ENCODE measurements at places on chromosomes 6 and 20.

GRCh38 chr20:19284400-19285178 is 72.1 kb downstream of the SLC24A3 start:
- H3K4me3 ChIP-seq, result no peak overlapping the region
- no peaks in the 10 kb centered on the region for H3K27me3 ChIP-seq
- no peaks in the 10 kb centered on the region for H3K36me3 ChIP-seq
- H3K4me1 ChIP-seq, result no peaks in the 10 kb centered on the region

DNA sequence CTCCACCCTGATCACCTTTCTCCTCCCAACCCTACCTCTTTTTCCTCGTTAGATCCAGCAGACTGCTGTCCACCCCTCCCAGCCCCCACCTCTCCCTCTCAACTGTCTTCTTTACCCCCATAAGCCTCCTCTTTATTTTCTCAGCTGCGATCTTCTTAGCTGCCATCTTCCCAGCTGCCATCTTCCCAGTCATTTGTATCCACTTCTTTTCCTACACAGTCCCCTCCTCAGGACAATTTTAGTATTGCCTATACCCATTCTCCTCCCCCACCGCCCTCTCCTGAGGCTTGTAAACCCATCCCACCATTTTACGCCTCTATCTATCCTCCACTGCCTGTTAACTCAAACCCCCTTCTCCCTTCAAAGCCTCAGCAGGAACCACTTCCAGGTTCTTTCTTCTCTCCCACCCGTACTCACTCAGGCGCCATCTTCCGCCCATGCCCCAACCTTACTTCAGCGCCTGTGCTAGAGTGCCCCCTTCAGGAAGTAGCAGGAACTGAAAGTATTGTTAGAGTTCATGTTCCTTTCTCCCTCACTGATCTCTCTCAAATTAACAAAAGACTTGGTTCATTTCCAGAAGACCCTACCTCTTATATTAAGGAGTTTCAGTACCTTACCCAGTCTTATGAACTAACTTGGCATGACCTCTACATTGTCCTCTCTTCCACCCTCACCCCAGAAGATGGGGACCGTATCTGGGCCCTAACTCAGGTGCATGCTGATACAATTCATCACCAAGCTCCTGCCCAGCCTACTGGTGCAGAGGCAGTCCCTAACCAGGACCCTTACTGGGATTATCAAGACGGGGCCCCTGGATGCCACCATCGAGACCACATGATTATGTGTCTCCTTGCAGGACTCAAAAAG is 236.0 kb downstream of the ADGRG6 start:
- H3K4me1 ChIP-seq, result no peaks in the 10 kb centered on the region
- no peak for DNase-seq
- H3K36me3 ChIP-seq, result no peaks in the 10 kb centered on the region
- no peak overlapping the region for H3K4me3 ChIP-seq
- H3K27ac ChIP-seq, result no peak overlapping the region

DNA sequence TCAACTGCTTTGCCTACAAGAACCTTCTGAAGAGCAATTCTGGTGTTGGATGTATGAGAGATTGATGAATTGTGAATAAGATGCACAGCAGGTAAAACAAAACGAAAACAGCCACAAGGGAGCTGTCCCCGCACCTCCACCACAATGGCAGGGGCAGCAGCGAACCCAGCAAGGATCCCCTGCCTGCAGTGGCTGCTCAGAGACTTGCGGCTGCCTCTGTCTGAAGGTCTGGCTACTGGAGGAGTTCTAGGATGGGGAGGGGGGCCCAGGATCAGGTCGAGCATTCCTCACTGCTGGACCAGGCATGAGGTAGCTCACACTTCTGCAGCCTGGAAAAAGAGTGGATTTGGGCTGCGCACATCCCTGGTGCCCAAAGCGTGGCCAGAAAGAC is 523.5 kb downstream of the CDH26 start:
- no peak for DNase-seq
- no peaks in the 10 kb centered on the region for H3K27me3 ChIP-seq
- H3K4me3 ChIP-seq, result no peak overlapping the region
- H3K4me1 ChIP-seq, result peaks cover 5% of the 10 kb centered on the region
- H3K36me3 ChIP-seq, result no peaks in the 10 kb centered on the region

DNA sequence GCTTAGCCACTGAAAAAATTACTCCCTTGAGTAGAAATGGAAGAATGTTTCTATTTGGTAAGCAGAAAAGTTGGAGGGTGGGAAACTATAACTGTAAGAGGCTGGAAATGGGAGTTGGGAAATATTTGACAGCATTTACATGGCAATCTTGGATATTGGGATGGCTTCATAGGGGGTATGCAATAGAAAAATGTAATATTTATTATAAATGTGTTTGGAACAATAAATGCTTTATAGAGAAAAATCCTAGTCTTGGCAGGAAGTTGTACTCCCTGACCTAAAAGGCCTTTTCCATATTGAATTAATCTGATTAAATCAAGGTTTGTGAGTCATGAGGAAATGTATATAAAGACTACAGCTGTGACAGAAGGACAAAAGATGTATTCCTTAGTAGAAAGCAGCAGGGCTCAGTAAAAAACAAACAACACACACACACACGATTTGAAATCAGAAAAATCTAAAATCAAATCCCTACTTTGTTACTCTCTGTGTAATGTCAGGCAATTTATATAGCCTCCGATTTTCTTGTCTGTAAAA is 272.3 kb downstream of the CD109 start:
- H3K27me3 ChIP-seq, result no peaks in the 10 kb centered on the region
- H3K27ac ChIP-seq, result no peak overlapping the region
- no peaks in the 10 kb centered on the region for H3K4me1 ChIP-seq
- no peak for DNase-seq
- H3K36me3 ChIP-seq, result no peaks in the 10 kb centered on the region
- H3K4me3 ChIP-seq, result no peak overlapping the region

DNA sequence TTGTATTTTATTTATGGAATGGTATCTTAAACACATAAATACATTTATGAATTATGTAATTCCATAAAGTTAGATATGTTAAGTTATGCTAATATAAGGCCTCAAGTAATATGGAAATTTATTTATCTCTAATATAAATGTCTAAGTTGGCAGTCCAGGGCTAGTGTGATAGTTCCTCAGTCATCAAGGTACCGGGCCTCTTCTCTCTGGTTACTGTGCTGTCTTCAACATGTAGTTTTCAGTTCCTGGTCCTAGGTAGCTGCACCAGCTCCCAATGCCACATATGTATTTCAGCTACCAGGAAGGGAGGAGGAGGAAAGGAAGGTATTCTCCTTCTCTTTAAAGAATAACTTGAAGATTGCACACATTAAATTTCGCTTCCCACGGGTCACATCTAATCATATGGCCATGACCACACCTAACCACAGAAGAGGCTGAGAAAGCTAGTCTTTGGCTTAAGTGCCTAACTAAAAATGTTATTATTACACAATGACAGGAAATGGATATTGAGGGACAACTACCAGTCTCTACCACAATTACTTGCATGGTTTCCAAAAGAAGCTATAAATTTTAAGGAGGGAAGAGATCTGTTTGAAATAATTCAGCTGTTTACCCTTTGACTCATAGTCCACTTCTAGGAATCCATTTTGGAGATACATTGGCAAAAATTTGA is 68.6 kb downstream of the BCKDHB start:
- no peaks in the 10 kb centered on the region for H3K4me1 ChIP-seq
- H3K27ac ChIP-seq, result no peak overlapping the region
- no peak overlapping the region for H3K4me3 ChIP-seq
- no peaks in the 10 kb centered on the region for H3K27me3 ChIP-seq
- H3K36me3 ChIP-seq, result peaks cover 2% of the 10 kb centered on the region
- no peak for DNase-seq

GRCh38 chr6:33769248-33769821 is 19.6 kb downstream of the LEMD2 start:
- H3K27ac ChIP-seq, result no peak overlapping the region
- H3K4me1 ChIP-seq, result peaks cover 12% of the 10 kb centered on the region
- no peaks in the 10 kb centered on the region for H3K27me3 ChIP-seq
- H3K4me3 ChIP-seq, result no peak overlapping the region

DNA sequence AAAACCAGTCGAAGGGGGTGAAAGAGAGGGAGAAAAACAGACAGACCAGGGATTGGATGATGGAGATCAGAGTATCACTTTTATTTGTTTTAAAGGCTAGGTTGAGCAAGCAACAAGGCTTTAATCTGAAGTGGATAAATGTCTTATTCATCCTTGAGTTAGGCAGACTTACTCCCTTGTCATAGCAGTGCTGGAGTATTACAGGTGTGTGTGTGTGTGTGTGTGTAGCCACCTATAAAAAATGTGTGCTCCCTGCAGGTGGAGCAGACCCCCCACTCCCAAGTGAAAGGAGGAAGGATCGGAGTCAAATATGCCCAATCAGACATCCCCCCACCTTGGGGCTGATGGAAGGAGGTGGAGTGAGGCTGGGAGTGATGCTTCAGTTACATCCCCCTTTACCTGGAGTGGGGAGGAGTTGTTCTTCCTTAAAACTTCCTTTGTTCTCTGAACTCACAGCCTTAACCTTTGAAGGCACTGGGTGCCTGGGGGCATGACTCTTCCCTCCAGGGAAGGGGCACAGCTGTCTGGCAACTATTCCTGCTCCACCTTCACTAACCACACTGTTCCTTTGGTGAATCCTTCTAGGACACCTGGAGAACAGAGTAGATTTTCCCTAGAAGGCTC is 27.3 kb downstream of the PTK7 start:
- H3K27me3 ChIP-seq, result no peaks in the 10 kb centered on the region
- H3K4me1 ChIP-seq, result peaks cover 13% of the 10 kb centered on the region
- DNase-seq, result no peak
- H3K4me3 ChIP-seq, result no peak overlapping the region
- no peak overlapping the region for H3K27ac ChIP-seq
- H3K36me3 ChIP-seq, result no peaks in the 10 kb centered on the region

GRCh38 chr6:68760941-68761676 is 126.0 kb downstream of the ADGRB3 start:
- H3K27me3 ChIP-seq, result no peaks in the 10 kb centered on the region
- no peaks in the 10 kb centered on the region for H3K36me3 ChIP-seq
- no peak overlapping the region for H3K27ac ChIP-seq
- no peak for DNase-seq

DNA sequence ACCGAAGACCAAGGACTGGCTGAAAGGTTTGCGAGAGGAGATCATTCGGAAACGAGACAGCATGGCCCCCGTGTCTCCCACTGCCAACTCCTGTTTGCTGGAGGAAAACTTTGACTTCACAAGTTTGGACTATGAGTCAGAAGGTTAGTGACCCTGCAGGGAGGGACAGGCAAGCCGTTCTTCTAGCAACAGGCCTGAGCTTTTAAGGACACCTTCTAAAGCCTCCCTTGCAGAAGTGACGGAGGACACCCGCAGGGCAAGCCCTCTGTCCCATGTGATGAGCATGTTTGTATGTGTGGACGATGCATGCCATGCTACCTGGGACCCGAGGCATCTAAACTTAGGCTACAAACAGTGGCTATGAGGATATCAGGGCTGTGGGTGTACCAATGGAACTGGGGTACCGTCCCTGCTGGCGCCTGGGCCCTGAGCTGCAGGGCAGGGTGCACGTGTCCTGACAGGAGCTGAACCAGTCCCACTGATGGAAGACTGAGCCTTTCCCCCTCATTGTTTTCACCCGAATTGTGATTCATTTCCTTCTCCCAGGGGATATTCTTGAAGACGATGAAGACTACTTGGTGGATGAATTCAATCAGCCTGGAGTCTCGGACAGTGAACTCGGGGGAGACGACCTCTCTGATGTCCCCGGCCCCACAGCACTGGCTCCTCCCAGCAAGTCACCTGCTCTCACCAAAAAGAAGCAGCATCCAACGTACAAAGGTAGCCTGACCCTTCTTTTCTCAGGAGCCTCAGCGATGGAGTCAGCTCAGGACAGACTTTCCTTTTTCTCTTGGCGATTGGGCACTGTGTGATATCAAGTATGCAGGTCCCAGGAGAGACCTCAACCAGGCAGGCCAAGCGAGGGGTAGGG is 84.4 kb downstream of the SERAC1 start:
- DNase-seq, result no peak
- peak overlapping the region; percentile 25 for H3K4me3 ChIP-seq
- H3K27ac ChIP-seq, result no peak overlapping the region
- peaks cover 2% of the 10 kb centered on the region for H3K36me3 ChIP-seq
- H3K27me3 ChIP-seq, result no peaks in the 10 kb centered on the region
- no peaks in the 10 kb centered on the region for H3K4me1 ChIP-seq

- no peak for DNase-seq
- no peak overlapping the region for H3K4me3 ChIP-seq
- H3K27me3 ChIP-seq, result no peaks in the 10 kb centered on the region
- H3K4me1 ChIP-seq, result peaks cover 6% of the 10 kb centered on the region
Measured at GRCh38 chr20:20668639-20669038, 43.8 kb downstream of the RALGAPA2 start.

GRCh38 chr6:152571943-152572337 is 65.2 kb downstream of the SYNE1 start:
- H3K27ac ChIP-seq, result no peak overlapping the region
- H3K27me3 ChIP-seq, result no peaks in the 10 kb centered on the region
- no peaks in the 10 kb centered on the region for H3K36me3 ChIP-seq

GRCh38 chr20:51029963-51030920 is 7.3 kb upstream of the KCNG1 start:
- H3K27me3 ChIP-seq, result no peaks in the 10 kb centered on the region
- H3K4me1 ChIP-seq, result peaks cover 6% of the 10 kb centered on the region
- no peak overlapping the region for H3K4me3 ChIP-seq
- no peak for DNase-seq
- H3K27ac ChIP-seq, result no peak overlapping the region
- no peaks in the 10 kb centered on the region for H3K36me3 ChIP-seq

- no peak for DNase-seq
- H3K36me3 ChIP-seq, result no peaks in the 10 kb centered on the region
Measured at GRCh38 chr20:61956396-61957342, 109.0 kb downstream of the TAF4 start.

DNA sequence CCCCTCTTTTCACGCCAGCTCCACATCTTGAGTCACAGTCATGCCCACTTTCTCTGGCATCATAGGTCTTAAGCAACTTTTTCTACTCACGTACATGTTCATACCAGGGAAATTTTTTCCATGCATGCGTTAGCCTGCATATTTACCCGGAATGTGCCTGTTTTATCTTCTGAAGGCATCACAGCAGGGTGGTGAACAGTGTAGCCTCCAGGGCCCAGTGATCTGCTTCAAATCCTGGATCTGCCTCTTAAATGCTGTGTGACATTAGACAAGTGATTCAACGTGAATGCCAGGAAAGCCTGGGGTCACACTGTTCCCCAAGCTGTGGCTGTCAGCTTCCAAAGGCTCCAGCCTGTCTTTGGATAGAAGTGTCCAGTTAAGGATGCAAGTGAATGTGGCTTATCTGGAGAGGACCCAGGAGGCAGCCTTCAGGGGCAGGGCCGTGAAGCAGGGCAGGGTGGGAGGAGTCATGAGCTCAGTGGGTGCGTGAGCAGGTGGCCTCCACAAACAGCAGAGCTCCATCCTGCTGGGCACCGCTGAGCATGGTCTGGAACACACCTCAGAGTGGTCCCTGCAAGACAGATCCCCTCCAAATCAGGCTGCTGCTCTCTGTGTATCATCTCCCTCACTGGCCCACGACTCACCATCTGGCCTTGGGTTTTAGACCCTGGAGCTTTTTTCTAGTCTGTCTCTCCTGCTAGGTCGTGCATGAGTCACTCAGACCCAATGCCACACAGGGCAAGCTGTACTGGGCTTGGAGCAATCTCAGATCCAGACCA is 30.4 kb upstream of the CD93 start:
- no peaks in the 10 kb centered on the region for H3K36me3 ChIP-seq
- no peaks in the 10 kb centered on the region for H3K27me3 ChIP-seq
- H3K4me3 ChIP-seq, result no peak overlapping the region
- H3K4me1 ChIP-seq, result no peaks in the 10 kb centered on the region

All from neuronal stem cell (in vitro differentiated cells).